ENCODE measurements at places on chromosomes 1 and 21. TPM values are rescaled to one million over a fixed set of nuclear protein-coding genes. Genes with fewer than 3 reads are reported as not detected.

The TIAM1 gene
- total RNA-seq: 1.7 TPM

The RYR2 gene
- total RNA-seq: 4.0 TPM

DNA sequence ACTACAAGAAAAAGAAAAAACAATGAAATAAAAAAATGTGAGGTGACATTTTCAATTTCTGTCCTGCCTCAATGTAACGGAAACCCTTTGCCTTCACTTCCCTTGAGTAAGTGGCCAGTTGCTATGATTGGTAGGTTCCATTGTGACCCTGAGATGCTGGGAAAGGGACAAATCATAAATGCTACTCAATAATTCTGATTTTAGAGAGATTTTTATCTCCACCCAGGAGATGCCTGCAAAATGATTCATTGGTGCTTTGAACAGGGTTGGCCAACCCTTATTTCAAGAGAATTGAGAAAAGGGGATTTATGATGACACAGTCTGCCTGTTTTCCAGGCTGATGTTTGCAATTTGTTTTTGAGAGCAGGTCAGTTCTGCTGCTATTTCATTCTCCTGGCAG is 22.5 kb downstream of the XCL1 start:
- no peak for DNase-seq

DNA sequence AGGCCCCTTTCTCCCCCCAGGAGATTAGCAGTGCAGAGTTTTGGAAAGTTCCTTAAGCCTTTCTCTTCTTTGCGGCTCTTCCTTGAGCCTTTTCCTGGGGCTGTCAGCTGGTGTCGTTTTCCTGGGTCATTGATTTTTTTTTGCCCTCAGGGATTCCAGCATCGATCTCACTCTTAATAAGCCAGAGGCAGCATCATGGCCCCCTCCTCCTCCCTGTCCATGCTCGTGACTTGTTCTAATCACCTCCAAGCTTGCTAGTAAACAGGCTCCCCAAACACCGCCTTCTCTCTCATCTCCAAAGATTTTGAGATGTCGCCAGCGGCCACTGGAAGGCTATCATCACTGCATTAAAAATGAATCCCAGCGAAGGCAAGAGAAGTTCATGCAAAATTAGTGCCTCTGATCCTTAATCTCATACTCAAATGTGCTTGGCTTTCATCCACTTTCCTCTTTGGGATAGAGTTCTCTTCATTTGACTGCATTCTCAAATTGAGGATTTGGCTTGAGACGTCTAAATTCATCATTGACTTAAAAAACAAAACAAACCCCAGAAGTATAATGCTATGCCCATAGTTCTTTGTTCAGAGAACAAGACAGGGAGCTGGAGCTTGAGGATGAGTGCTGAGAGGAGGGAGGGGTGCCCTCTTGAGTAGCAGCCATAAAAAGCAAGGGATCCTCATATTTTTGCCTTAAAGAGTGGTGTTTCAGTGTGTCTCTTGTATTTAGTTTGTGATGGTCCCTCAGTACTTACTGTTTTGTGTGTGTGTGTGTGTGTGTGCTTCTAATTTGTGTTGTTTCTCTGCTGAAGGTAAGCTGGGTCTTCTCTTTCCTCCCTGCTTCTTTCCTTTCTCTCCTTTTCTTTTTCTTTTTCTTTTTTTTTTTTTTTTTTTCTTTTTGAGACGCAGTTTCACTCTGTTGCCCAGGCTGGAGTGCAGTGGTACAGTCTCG is 3.2 kb downstream of the EVA1C start:
- DNase-seq: no peak

The ZNF695 gene
- total RNA-seq: 0.62 TPM

The REG4 gene
- 21.7 TPM for total RNA-seq

DNA sequence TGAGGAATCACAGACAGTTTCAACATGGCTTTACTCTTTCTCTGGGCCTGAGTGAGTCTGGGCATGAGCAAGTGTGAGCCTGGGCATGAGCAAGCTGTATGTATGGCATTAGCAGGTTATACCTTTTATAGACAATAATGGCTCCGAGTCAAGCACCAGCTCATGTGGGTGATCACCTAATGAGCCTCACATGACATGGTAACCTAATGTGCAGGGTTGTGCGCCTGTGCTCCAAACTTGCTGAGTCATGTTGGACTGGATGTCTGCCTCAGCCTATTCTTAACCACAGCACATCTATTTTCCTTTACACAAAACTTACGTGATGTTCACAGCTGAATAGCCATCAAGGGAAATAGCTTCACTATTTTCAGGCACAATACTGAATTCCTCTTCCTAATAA is 236.2 kb upstream of the NRIP1 start:
- DNase-seq: no peak

DNA sequence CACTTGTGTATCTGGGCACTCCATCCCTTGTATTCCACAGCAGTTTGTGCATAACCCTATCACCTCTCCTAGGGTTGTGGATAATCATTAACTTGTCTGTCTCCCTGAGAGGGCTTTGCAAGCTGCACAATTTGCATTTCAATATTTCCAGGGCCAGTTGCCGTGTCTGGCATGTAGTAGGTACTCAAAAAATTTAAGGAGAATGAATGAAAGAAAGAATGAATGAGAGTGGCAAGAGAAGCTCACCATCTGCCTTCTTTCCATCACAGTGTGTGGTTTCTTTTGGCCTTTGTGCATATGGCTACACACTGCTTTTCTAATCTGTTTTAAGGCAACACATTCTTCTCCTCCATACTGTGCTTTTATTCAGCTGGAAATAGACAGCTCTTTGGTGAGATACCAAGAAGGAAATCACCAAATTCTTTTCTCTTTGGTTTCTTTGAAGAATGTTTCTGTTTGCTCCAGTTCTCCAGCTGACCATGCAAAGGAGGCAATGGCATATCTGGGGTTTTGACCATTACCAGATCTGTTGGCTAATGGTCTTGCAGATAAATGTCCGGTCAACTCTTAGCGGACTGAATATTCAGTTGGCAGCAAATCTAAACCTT is 49.4 kb downstream of the NGF start:
- DNase-seq: no peak

DNA sequence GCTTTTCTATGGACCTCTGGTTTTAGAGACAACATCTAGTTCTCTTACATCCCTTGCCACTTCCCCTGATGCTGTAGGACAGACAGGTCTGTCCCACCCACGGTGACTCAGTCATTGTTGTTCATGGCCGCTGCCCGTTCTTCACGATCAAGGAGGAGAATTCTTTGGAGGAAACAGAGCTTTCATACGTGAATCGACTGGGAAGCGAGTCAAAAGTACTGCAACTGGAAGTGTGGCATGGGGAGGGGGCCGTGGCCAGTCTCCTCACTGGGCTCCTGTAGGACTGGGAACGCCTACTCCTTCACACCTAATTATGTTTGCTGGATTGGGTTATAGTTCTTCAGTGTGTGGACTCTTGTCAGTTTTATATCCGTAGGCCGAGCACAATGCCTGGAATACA is 4.4 kb upstream of the SLC37A1 start:
- no peak for DNase-seq

DNA sequence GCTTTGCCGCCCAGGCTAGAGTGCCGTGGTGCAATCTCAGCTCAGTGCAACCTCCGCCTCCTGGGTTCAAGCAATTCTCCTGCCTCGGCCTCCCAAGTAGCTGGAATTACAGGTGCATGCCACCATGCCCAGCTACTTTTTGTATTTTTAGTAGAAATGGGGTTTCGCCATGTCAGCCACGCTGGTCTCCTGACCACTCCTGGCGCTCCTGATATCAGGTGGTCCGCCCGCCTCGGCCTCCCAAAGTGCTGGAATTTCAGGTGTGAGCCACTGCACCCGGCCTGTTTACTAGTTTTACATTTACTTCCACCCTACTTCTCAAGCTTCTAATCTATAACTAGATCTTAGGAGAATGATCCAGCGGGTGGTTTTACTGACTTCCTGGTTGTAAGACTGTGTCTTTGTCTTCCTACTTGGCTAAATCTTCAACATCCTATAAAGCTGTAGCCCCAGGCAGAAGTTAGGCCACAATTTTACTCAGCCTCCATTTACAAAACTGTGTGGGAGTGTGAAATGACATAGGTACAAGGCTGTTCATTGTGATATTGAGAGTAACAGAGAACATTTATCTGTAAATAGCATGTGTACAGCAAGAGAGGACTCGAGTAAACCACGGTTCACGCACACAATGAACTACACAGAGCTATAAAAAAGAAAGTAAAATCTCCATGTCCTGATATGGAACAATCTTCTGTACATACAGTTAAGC is 9.6 kb upstream of the POU2F1 start:
- no peak for DNase-seq

GRCh38 chr1:115240297-115240696 is 97.8 kb downstream of the NGF start:
- DNase-seq: no peak

GRCh38 chr1:160161965-160162705 is 10.7 kb downstream of the ATP1A4 start:
- DNase-seq: no peak

DNA sequence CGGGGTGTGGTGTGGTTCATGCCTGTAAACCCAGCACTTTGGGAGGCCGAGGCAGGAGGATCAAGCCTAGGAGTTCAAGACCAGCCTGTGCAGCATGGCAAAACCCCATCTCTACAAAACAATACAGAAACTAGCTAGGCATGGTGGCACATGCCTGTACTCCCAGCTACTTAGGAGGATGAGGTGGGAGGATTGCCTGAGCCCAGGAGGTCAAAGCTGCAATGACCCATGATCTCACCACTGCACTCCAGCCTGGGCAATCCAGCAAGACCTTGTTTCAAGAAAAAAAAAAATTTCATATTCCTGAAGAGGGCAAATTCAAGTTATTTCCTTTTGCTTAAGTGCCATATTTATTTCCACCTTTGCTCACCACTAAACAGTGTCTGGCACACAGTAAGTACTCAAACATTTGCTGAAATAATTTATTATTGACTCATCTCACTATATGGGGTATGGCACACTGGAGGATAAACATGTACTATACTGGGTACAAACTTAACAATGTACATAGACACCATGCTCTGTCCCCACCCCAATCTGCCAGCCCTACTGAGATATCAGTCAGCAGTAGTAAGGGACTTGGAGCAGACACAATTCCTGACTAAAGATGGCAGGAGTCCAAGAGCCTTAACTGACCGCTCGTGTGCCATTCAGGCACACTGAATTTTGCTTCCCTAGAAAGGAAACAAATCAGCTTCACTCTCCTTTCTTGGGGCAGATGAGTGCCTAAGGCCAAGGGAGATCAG is 15.5 kb downstream of the MEAF6 start:
- no peak for DNase-seq

The TTC3 gene
- 61.3 TPM for total RNA-seq

- DNase-seq: no peak
Measured at GRCh38 chr1:11248169-11248568, 14.2 kb downstream of the MTOR start.

All from pancreas (tissue), 10 donors.